NCI-H774 (cell line): ENCODE measurements at places on chromosomes 6 and 20.

DNA sequence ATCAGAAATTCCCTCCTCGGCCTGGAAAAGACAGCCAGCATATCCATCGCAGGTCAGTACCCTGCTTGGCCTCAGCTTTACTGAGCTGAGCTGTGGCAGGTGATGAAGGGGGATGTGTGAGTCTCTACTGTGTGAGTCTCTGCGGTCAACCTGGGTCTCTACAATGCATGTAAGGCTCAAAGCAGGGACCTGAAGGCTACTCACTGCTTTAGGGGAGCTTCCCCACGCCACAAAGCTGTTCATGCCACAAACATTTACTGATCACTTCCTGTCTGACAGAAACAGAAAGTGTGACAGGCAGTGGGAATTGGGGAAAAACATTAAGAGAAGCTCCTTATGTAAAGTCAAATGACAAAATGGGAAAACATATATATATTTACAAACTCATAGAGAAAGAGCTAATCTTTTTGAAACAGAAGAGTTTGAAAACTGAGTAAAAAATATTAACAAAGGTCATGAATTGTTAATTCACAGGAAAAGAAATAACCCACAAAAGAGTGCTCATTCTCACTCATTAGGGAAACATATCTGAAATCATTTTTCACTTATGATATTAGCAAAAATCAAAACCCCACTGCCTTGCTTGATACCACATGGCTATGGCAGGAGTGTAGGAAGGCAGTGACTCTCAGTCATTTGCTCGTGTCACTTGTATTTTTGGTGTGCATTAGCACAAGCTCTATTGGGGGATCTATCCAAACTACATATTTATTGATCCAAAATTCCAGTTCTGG, 5.8 kb downstream of the BTN3A3 start:
- DNase-seq = no peak

- no peak for DNase-seq
These were observed 271.7 kb downstream of the RFPL4B start for GRCh38 chr6:112618849-112619248.

GRCh38 chr6:42512579-42512978, 51.2 kb upstream of the UBR2 start:
- DNase-seq = no peak

GRCh38 chr20:57048027-57048869, 218.2 kb downstream of the BMP7 start:
- DNase-seq = no peak

GRCh38 chr20:24497851-24498250, 28.4 kb downstream of the SYNDIG1 start:
- no peak for DNase-seq

DNA sequence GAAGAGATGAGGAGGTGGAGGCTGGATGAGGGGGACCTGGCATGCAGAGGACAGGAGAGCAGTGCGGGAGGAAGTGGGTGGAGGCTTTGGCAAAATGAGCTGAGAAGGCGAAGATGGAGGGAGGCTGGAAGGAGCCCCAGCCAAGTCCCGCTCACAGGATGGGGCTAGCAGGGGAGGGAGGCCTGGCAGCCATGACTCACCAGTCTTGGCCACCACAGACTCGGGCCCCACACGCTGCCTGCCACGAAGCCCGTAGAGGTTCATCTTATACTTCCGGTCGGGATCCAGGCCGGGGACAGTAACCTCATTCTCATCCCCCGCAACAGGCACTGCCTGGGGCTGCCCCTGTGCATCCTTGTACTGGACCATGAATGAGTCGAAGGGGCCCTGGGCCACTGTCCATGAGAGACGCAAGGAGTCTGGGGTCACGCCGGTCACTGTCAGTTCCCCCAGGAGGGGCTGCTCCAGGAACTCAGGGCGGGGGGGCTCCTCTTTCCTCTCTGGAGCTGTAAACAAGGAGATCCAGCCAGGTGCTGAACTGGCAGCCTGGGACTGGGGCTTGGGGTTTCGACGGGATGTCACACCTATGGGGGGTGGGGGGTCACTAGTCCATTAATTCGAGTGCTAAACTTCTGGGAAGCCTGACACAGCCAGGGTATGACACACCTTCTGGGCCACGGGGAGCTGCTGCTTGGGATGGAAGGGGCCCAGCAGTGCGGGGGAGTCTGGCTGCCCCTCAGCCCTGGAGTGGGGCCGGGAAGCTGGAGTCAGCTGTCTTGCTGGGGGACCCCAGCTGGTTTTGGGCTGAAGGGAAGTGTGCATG, 27.8 kb downstream of the TNXB start:
- no peak for DNase-seq

DNA sequence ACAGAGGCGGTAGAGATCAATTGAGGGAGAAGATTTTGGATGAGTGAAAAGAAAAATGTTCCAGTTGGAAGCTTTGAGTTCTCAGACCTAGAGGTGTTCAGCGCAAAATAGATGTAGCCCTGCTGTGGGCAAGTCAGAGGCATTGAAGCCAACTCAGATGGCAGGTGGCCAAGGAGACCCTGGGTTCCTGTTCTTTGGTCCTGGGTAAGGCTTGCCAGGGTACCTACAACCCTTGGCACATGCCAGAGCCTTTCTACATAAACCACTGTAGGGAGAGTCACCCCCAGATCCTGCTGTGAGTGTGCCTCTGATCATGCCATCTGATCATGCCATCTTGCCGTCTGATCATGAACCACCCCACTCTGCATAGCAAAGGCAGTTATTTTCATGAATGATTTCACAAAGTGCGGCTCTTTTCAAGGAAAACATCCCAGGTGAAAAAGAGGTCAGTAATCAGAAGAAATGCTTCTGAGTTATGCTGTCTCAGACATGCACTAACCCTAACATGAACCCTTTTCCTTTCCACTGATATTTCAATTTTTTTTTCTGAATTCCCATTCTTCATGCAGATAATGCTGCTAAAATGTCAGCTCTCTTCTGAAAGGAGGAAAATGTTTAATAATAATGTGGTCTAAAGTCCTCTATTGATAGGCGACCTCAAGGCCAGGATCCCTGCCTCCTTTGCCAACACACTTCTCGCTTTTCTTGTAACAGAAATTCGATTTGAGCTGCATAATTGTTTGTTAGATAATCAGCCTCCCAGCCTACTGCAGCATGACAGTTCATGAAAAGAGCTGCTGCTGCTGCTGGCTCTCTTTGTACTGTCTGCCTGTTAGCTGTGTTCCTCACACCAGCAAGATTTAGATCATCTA, 153.6 kb downstream of the MTHFD1L start:
- DNase-seq = no peak

DNA sequence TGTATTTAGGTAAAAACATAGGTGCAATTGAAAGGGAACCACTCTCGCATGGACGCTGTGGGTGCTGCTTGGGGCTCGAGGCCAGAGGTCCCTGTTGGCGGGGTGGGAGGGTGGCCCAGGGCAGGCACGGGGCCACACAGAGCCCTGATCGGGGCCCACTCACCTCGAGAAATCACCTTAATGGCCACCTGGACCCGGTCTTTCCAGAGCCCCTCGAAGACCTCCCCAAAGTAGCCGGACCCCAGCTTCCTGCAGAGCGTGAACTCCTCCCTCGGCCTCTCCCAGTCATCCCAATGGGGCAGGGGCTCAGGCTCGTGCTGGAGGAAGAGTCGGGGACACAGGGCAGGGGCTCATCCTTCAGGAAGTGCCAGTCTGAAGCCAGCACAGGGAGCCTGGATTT, 3.8 kb downstream of the PTK6 start:
- DNase-seq = no peak

DNA sequence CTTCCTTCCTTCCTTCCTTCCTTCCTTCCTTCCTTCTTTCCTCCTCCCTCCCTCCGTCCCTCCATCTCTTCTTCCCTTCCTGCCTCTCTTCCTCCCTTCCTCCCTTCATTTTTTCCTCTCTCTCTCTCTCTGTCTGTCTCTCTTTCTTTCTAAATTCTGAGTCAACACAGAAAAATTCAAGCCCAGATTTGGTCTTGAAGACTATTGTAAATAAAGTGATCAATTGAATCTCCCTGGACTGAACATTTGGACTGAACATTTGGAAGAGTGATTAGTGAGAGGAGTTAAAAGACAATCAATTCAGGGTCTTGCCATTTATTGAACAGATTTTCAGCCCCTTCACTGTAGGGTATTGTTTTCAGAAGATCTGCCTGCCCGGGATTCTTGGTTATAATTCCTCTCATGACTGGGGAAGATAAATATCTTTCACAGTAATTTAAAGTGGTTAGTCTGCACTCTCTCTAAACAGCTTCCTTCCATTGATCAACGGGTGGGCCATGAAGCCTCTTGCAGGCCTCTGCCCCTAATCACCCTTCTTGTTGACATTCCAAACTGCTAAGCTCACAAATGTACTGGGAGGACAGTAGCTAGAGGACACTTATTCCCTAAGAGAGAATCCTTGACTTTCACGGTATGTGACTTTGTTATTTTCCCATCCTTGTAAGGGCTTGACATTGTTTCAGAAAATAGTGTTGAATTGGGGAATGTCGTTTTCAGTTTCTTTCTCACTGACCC, 101.7 kb upstream of the BMP2 start:
- no peak for DNase-seq

DNA sequence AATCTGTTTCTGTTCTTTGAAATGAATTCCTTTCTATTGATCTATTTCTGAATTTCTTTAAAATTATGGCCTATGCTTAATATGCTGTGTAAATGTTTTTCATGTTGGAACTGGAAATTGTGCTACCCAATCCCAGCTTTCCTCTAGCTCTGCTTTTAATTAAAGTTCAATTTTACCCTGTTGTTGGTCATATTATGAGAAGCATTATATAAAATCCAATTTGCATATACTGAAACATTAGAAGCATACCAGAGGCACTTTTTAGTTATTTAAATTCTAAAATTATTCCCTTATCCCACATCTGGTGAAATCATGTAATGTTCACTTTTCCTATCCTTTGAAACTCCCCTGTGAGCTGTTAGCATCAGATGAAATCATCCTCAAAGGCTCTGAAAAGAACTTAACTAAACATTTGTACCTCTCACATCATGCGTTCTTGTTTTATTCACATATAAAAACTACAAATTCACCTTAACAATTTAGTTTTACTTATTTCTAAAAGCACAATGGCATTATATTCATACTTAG, 160.6 kb upstream of the COL21A1 start:
- no peak for DNase-seq

DNA sequence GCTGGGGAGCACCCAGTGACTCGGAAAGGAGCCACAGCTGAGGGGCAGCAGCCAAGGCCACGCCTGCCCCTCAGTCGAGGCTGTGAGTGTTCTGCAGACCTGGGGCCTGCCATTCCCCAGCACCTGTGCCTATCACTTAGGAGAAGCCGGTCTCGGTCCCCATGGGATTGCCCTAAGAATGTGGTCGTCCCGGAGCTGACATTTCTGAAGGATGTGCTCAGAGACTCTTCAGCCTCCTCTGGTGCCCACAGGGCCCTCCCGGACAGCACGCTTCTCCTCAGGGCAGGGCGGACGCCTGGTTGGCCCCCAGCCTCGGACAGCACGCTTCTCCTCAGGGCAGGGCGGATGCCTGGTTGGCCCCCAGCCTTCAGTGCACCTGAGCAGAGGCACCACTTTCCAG, 223.9 kb downstream of the ERMARD start:
- no peak for DNase-seq

- no peak for DNase-seq
These were observed 28.2 kb upstream of the ECI2 start for GRCh38 chr6:4163408-4164116.

DNA sequence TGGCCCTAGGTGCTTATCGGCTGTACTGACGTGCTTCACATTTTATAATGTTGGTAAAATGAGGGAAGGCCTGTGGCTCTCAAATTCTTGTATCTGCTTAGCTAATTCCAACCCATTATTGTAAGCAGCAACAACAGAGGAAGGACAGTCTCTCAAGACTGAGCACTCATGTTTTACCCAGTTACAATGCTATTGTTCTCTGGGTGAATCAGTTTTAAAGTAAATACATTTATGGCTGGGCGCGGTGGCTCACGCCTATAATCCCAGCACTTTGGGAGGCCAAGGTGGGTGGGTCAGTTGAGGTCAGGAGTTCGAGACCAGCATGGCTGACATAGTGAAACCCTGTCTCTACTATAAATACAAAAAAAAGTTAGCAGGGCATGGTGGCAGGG, 194.6 kb downstream of the PRKN start:
- DNase-seq = no peak

DNA sequence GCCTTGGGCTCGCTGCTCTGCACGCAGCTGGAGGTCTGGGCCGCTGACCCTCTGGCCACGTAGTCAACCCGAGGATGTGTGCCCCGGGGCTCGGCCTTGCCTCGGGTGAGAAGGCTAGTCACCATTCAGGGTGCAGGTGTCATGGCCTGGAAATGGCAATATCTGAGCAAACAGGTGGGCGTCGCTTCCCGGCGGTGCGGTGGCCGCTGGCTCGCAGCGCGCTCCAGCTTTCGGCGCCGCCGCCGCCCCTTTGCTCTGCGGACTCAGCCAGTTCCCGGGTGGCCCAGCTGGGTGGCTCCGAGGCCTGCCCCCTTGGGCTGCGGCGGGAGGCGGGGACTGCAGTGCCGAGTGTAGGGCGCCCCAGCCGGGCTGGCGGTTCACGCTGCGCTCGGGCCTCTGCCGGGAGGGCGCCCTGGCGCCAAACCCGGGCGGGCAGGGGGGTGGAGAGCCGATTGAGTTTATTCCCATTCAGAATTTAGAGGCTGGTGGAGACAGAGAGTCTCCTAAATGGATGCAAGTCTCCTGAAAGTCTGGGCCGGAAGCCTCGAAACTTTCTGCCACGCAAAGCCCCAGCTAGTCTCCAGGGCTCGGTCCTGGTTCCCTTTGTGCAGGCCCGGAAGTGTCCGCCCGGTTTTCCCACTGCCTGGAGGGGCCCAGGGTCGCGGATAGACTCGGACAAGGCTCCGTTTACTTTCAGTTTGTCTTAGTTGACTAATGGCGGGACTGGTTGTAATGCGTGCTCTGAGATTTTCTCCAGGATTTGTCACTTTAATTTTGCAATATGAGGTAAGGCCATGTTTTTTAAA, 11.3 kb upstream of the TFAP2A start:
- no peak for DNase-seq
